ENCODE measurements at places on chromosomes 5 and 9.

DNA sequence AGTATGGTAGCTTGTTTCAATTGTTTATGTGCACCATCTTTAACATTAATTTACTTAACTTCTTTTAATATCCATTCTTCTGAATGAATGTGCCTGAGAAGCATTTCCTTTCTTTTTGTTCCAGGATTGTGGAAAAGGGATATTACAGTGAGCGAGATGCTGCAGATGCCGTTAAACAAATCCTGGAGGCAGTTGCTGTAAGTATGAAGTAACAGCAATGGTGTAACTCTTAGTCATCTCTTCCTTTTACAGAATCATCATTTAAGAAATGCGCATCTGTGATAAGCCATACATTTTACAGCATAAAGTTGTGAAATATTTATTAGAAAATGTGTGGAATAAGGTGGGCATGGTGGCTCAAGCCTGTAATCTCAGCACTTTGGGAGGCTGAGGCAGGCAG is 117.7 kb downstream of the STARD4 start:
- no peak for DNase-seq

DNA sequence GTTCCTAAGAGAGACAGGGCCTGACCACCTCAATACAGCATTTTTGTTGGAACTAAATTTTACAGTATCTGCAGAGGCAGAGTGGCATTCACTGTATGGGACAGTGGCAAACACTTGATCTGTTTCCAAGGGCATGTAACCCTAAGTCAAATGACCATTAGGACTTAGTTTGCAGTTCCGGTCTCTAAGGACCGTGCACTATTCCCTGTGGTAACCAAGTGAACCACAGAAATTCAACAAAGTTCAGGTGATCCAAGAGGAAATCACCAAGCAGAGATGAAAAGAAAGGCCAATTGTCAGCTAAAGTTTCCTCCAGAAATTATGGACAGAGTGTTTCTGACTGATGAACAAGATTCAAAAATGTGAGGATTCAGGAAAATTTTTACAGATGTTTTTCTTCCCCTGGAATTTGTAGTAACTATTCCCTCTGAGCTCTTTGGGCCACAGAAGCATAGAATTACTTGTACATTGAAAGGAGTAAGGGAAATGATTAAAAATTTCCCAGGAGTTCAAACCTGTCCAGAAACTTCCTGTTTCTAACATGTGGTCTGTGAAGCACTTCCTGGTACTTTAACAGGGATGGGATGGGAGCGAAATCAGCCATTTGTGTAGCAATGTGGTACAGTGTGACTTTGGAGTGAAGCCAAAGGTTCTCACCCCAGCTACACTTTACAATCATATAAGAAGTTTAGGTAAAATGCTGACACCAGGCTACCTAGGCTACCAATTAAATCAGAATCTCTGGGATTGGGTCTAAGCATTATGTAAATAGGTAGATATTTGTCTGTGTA is 266.1 kb upstream of the MAP3K1 start:
- no peak for DNase-seq

DNA sequence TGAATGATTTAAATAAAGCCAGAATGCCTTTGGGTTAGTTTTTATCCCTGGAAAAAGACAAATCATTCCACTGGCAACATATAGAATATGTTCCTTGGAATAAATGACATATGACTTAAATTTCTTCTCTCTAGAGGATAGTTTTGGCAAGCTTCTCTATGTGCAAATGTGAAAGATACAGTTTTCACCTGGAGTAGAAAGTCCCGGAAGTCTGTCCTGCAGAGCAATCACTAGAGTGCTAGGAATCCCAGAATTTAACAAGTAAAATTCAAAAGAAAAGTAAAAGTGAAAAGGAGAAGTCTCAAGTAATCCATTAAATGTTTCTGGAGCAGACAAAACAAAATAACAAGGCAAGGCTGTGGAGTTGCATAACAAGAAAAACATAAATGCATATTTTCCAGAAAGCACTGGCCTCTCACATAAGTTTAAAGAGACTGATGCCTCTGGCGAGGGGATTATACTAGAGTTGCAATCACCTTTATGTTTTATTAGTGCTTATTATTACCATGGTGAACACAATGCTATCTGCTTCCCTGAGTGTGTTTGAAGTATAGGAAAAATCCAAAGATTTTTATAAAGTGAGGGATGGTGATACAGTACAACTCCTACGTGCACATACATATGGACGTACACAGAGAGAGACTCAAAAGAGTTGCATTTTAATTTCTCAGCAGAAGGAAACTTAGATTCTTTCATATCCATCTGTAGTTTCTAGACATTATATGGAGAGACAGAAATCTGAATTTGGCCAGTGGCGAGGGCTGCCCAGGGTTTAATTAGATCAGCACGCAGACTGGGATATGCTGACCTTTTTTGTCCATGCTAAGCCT is 188.3 kb upstream of the ANKRD55 start:
- DNase-seq = no peak

DNA sequence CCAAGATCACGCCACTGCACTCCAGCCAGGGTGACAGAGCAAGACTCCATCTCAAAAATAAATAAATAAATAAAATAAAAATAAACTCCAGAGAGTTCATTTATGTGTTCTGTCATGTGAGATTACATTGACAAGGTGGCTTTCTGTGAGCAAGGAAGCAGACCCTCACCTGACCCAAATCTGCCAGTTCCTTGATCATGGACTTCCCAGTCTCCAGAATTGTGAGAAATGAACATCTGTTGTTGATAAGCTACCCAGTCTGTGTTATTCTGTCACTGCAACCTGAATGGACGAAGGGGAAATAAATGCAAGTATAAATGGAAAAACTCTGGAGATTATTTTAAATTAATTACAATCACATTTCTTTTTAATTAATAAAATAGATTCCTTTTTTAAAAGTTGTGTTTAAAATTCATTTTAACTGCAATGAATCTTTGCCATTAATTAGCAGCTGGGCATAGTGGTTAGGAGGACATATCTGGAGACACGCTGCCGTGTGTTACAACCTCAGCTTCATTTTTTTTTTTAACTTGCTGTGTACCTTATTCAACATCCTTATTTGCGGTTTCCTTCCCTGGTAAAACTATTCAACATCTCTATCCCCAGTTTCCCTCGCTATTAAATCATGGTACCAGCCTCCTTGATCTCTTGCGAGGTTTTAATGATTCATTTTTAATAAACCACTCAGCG is 376.4 kb downstream of the CHSY3 start:
- no peak for DNase-seq

- no peak for DNase-seq
Observed at GRCh38 chr9:136962701-136963248, 10.7 kb downstream of the LCN12 start.

Data from caudate nucleus (tissue), 63 donors.